ENCODE measurements at places on chromosomes 5 and 9. TPM values are rescaled to one million over a fixed set of nuclear protein-coding genes. Genes with fewer than 3 reads are reported as not detected.

DNA sequence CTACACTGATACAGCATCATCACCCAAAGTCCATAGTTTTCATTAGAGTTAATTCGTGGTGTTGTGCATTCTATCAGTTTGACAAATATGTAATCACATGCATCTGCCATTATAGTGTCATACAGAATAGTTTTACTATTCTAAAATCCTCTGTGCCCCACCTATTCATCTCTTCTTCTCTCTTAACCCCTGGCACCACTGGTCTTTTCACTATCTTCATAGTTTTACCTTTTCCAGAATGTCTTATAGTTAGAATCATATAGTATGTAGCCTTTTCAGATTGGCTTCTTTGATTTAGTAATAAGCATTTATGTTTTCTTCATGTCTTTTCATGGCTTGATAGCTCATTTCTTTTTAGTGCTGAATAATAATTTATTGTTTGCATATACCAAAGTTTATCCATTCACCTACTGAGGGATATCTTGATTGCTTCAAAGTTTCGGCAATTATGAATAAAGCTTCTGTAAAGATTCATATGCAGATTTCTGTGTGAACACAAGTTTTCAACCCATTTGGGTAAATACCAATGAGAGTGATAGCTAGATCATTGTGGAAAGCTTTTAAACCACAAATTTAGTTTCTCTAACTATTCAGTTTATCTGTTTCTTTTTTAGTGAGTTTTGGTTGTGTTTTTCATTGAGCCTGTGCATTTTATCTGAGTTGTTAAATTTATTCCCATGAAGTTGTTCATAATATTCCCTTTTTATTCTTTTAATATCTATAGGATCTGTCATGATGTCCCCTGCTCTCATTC, 84.9 kb downstream of the RALGPS1 start:
- DNase-seq: no peak

- peak; percentile 63 for DNase-seq
Observed at GRCh38 chr5:761854-762710, 22.4 kb downstream of the ZDHHC11B start.

- DNase-seq: no peak
Observed at GRCh38 chr5:111135363-111135762, 43.2 kb downstream of the WDR36 start.

DNA sequence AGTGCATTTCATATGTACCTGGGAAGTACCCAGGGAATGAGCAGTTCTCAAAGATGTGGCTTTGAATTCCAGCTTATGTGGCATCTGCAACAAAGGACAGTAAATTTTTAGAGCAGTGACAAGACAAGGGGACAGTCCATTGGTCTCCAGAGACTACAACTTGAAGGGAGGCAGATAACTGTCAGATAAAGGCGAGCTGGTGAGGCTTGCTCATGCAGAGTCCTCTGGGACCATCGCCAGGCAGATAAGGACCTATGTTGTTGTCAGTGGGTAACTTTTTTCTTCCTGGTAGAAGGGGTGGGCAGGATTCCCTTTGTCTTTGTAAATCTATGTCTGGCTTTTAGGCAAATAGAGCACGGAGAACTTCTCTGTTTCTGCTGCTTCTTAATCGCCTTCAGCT, 120.2 kb downstream of the ICE1 start:
- no peak for DNase-seq

DNA sequence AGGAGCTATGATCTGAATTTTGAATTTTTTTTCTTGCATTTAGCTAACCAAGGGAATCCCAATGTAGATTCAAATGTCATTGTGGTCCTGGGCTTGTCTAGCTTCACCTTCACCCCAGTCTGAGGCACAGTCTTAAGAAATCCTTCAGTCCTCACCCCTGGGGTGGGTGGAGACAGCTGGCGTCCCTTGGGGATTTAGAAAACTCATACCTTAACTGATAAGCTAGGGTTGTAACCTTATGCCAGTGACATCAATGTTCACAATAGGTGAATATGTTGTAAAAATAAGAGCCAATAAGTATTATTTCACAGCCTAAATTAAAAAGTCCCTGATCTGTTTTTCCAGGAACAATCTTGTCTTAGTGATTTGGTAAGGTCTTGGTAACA, 4.6 kb downstream of the ISOC1 start:
- DNase-seq: no peak

DNA sequence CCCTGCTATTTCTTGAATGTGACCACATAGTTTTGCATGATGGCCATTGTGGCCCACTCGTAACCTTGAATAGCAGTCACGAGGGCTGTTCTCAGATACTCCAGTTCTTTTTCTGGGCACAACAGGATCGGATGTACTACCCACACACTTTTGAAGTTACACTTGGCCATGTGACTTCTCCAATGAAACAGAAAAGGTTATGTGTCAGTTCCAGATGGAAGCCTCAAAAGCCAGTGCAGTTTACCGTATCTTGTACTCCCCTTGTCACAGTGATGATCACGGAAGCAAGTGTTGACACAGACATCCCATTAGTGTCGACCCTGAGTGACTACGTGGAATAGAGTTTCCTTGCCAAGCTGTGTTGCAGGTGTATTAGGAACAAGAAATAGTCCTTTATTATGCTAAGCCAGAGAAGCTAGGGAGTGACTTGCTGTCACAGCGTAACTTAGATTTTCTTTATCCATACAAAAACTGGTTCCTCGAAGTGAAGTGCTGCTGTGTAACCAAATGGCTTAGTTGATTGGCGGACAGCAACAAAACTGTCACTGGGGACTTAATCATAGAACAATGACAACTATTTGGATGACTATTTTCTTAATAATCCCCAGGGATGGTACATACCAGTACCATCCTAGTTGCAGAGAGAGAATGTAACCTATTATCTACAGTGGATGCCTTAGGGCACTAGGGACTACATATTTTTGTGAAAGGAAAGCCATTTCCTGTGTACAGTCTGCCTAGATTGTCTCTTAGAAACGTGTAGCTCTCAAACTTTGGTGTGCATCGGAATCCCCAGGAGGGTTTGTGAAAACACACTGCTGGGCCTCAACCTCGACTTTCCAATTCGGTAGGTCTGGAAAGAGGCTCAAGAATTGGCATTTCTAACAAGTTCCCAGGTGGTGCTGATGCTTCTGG, 90.1 kb upstream of the DMRT1 start:
- no peak for DNase-seq

GRCh38 chr9:127106466-127106855, 16.0 kb downstream of the ANGPTL2 start:
- DNase-seq: no peak

DNA sequence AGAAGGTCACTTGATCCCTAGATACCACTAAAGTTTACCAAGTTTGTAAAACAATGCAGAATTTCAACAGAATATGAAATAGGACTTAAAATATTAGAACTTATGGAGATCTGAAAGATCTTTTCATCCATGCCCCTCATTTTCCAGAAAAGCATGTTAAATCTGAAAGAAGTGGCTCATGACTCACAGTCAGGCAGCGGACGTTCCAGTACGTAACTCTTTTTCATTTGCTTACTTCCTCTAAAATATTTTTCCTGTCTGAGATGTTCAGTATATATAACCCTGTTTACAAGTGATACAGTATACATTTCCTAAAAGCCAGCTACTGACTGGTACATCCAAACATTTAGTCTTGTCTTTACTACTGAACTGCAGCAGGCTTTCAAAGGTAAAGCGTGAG, 22.3 kb downstream of the FBXW2 start:
- DNase-seq: no peak

DNA sequence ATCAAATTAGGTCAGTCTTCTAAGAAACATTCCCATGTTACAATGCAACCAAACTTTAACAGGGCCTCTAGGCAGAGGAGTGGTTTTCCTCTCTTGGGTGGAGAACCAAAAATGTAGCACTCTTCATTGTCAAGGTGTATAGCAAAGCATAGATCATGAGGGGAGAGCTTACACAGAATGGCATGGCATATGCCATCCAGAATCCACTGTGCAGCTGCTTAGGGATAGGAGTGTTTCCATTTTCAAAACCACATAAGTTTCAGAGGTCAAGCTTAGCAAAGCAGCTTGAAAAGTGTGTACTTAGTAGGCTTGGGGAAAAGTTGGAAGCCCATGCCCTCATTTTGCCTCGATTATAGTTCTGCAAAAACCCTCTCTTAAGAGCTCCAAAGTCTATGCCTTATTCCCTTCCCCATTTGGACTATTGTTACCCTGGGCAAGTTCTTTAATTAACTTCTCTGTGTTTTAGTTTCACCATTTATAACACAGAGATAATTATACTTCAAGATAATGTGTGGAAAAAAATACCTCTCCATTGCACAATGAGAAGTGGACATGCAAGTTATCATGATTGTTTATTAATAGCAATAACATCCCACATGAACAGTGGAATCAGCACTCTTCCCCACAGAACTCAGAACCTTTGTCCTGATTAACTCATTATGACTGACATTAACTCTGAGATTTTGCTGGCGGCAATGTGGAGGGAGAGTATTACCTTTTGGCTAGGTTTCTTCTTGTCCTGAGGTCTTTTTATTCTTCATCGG, 398.9 kb upstream of the WWC1 start:
- DNase-seq: no peak

The CEL gene
- polyA plus RNA-seq: 9.9 TPM

The CCNB1 gene
- 7.2 TPM for polyA plus RNA-seq

Measured in stomach (tissue), 19 donors.